Left renal pelvis (tissue), 4 donors: ENCODE measurements at places on chromosomes 12 and 14. TPM values are rescaled to one million over a fixed set of nuclear protein-coding genes. Genes with fewer than 3 reads are reported as not detected.

The DBX2 gene
- 0.12 TPM for polyA plus RNA-seq

GRCh38 chr12:27534765-27535161 is 10.8 kb downstream of the PPFIBP1 start:
- no peak for DNase-seq

DNA sequence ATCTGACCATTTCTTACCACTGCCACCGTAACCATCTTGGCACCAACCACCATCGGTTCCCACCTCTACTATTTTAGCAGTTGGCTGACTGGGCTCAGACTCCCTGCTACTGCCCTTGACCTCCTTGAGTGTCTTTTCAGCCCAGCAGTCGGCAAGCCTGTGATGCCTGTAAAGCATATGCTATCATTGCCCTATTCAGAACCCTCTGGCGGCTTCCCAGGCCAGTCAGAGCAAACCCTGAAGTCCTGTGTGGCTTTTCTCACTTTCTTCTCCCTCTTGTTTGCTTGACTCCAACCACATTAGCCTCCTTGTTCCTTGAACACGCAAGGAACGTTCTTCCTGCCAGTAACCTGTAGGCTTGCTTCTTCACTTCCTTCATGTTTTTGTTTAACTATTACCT is 6.2 kb downstream of the IRAK3 start:
- no peak for DNase-seq

GRCh38 chr14:23910101-23910875 is 43.3 kb upstream of the DHRS4 start:
- peak; percentile 16 for DNase-seq

DNA sequence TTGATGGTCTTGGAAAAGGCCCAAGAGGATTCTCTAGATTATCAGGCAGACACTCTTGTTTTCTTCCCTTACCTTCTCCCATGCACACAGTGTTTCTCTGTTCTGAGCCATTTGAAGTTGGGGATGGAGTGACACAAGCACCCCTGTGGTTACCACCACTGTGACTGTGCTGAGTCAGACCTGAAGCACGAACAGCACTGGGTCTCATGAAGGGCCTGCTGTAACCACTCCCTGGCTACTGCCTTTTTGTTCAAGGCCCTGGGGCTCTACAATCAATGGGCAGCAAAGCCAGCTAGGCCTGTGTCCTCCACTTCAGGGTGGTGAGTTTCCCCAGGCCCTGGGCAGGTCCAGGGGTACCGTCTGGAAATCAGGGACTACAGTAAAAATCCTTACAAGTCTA is 65.5 kb downstream of the TSPAN8 start:
- DNase-seq = no peak

DNA sequence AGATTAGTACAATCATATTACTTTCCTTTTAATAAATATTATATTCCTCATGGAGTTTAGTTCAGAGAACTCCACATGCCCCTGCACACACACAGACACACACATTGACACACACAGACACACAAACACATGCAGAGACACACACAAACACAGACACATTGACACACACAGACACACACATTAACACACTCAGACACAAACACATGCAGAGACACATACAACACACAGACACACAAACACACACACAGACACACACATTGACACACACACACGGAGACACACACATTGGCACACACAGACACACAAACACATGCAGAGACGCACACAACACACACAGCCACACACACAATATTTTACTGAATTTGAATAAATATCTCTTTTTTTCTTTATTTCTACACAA is 12.5 kb upstream of the SCARB1 start:
- no peak for DNase-seq

- DNase-seq = no peak
These were observed 165.5 kb downstream of the SLC41A2 start for GRCh38 chr12:104792570-104792969.

The PPP4R4 gene
- 0.14 TPM for polyA plus RNA-seq

- no peak for DNase-seq
These were observed 36.2 kb upstream of the ETNK1 start for GRCh38 chr12:22588817-22589216.

DNA sequence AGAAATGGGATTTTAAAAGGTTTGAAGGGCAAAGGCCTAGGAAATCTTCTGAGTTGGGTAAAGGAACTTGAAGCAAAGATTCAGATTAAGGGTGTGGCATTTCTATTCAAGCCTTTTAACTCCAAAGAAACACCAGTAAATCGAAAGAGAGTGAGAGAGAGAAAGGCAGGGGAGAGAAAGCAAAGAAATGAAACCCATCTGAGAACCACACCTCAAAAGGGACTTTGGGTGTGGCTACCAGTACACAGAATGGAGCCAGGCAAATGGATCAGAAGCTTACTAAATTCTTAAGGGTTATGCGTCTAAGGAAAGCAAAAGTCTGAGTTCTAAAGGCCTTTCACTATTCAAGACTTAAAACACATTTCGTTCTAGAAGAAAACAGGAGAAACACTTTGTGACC is 277.4 kb downstream of the BCL11B start:
- no peak for DNase-seq

DNA sequence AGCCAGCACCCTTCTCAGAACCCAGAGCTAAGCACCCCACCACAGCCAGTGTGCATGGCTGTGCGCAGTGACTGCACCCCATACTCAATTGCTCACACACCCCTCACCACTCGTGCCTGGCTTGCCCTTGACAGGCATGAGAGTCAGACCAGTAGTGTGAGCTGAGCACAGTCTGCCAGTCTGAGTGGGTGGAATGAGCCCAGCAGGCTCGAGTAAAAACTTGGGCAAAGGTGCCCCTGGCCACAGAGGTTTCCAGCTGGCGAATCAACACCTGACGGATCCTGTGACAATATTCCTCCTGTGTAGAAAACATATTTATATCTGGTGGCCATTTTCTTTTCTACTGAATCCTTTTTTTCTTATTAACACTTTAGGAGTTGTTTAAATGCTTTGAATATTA is 202.5 kb downstream of the TMEM117 start:
- no peak for DNase-seq

DNA sequence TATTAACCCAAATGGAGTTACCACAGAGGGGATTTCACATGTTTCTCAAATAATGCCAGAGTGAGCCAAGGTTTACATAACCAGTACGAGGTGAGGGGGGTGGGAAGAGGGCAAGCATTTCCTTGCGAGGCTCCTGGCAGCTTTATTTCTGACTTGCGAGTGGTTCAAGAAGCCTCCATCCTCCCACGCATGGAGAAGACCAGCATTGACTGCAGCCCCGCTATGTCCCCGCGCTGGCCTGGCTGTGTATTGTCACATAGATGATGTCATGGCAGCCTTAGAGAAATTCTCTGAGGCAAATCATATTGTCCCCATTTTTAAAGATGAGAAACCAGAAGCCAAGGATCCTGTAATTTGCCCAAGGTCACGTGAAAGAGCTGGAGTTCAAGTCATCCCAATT is 188.2 kb downstream of the CACNA1C start:
- no peak for DNase-seq

DNA sequence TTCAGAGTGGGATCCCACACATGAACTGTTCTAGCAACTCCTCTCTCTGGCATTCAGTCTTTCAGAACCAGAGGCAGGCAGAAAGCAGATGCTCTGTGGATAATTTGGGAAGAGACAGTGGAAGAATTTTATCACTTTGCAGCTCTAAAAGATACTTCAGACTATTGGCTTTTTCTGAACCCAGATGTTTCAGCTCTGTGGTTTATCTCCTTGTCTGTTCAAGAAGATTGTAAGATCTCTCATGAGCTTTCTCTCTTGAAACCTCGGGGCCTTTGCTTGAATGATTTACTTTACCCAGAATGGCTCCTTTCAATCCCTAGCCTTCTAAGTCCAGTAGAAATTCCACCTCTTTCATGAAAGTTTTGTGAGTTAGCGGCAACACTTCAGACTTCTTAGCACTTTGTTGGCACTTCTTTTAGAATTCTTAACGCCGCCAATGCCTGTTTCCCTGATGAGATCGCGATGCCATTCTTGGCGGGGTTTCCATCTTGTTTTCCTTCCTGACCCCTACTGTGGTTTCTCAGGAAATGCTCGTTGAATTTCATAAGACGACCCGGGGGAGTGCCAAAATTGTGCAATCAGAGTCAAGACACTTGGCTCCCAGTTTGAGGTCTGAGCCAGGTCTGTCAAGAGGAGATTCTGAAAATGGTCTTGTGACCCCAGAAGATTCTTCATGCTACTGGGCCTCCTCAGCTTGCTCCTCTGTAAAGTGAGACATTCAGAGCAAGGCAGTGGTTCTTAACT is 107.0 kb upstream of the PRICKLE1 start:
- no peak for DNase-seq

The SERPINA10 gene
- polyA plus RNA-seq = 0.22 TPM

The TSPAN19 gene
- polyA plus RNA-seq = 0.52 TPM

DNA sequence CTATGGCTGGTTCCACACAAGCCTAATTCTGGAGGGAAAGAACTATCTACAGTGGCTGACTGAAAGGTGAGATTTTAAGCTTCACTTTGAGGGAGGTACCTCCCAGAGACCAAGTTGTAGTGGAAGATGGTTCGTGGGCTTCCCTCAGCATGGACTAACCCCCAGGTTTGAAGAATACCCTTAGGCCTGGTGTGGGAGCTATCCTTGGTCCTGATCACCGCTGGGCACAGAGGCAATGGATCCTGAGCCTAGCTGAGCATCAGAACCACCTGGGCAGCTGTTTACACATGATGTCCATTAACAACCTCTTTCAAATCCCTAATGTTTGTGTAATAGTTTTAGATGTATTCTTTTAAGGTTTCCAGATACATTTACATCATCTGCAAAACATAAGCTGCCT is 10.3 kb downstream of the DAO start:
- no peak for DNase-seq

DNA sequence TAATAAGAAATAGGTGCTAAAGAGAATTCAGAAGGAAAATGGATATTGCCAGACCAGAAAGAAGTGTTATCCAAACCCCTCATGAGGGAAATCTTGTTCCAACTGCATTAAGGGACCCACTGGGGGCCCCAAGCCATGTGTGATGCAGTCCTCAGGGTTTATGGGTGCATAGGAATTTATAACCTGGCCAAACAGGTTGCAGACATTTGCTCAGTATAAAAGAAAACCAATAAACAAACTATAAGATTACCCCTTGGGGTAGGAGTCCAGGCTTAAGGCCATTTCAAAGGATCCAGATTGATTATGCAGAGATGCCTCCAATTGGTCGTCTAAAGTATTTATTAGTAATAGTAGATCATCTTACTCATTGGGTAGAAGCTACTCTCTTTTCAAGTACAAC is 240.9 kb upstream of the DIO3 start:
- no peak for DNase-seq

- DNase-seq = no peak
These were observed 168.4 kb upstream of the EGLN3 start for GRCh38 chr14:34119107-34119858.

DNA sequence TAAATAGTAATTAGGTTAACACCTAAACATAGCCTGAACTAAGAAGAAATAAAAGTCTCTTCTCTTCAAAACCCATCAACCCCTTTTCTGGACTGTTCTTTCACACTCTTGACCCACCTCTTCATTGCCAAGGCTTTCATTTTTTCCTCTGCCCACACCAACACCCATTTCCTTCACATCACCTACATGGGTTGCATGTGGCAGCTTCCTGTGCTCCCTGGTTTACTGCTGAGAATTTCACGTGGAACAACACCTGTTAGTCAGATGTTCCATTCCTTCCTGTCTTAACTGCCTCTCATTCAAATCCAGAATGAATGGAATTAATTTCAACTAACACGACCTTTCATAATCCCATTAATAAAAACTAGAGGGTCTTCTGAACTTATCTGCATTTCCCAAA is 157.3 kb downstream of the BCAT1 start:
- no peak for DNase-seq

DNA sequence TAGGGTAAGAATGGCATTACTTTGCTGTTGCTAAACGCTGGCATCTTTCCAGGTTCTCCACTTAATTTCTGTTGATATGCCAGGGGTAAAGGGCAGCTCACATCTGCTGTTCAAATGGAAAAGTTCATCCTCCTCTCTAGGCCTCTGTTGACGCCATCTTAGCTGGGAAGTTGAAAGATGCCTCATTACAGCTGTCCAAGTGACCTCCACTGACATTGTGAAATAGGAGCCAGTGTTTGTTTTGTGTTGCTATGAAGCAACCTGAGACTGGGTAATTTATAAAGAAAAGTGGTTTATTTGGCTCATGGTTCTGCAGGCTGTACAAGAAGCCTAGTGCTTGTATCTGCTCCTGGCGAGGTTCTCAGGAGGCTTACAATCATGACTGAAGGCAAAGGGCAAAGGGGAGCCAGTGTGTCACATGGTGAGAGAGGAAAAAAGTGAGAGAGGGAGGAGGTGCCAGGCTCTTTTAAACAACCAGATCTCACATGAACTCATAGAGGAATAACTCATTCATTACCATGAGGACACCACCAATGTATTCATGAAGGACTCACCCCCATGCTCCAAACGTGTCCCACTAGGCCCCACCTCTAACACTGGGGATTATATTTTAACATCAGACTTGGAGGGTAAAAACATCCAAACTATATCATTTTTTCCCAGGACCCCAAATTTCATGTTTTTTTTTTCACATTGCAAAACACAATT is 3.2 kb upstream of the ADAM21 start:
- DNase-seq = no peak

DNA sequence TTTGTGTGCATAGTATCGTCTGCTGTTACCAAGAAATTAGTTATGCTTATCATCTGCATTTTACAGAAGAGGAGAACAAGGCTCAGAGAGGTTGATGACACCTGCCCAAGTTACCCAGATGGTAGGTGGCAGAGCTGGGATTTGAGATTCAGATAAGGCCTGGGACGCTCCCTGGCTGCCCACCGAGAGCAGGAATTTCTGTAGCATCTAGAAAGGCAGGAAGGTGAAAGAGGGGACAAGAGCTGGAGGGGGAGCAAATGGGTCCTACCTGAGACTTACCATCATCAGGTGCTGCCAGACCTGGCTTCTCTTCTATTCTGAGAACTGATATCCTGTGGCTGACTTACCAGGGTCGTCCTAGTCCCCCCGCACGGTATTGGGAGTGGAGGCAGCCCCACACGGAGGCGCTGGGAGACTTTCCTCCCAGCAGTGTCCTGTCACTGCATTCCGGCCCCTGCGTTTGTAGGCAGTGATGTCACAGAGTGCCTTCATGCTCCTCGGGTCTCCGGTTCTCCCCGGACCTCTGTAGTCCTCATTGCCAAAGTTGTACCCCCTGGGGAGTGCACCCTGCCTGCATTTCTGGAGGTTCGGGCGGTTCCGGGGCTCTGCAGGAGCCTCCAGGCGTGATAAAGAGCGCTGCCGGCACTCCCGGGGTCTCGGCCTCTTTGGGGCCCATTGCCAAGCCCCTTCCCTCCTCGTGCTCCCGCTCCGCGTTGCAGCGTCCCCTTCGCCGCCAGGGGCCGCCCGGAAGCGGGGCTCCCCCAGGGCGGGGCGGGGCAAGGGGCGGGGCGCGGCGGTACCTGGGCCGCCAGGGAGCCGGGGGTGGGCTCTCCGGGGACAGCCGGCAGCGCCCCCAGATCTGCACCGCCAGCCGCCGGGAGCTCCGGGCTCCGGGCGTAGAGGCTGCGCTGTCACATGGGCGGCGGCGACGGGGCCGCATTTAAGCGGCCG is at the start of gene CABP1:
Gene CABP1 (plus strand): TSS at position 856 of the 951 bp plus-strand sequence. CDS start 60 bp downstream, at position 916.
- DNase-seq = no peak

The RNASE7 gene
- 0.54 TPM for polyA plus RNA-seq

GRCh38 chr12:52347551-52348510 is 19.4 kb downstream of the KRT85 start:
- DNase-seq = no peak

The TAS2R8 gene
- not detected for polyA plus RNA-seq

The KLRD1 gene
- polyA plus RNA-seq = 0.47 TPM

The FOXN4 gene
- polyA plus RNA-seq = 1.1 TPM

The SMOC1 gene
- 2.4 TPM for polyA plus RNA-seq
